SW 1271 (cell line): ENCODE measurements at places on chromosomes 2 and 18.

GRCh38 chr2:71787108-71787415 lies 333.7 kb downstream of the DYSF start:
- no peak for DNase-seq

- no peak for DNase-seq
Observed at GRCh38 chr2:70757360-70757759, 10.6 kb downstream of the ADD2 start.

GRCh38 chr18:21012308-21012707 lies 99.3 kb downstream of the ROCK1 start:
- no peak for DNase-seq

GRCh38 chr2:113212245-113213060 lies 38.7 kb downstream of the PSD4 start:
- DNase-seq = no peak

GRCh38 chr2:45855374-45855773 lies 203.9 kb downstream of the PRKCE start:
- DNase-seq = no peak
